Gastrocnemius medialis (tissue), 4 donors: ENCODE measurements at places on chromosomes 6 and 20. TPM values are rescaled to one million over a fixed set of nuclear protein-coding genes. Genes with fewer than 3 reads are reported as not detected.

DNA sequence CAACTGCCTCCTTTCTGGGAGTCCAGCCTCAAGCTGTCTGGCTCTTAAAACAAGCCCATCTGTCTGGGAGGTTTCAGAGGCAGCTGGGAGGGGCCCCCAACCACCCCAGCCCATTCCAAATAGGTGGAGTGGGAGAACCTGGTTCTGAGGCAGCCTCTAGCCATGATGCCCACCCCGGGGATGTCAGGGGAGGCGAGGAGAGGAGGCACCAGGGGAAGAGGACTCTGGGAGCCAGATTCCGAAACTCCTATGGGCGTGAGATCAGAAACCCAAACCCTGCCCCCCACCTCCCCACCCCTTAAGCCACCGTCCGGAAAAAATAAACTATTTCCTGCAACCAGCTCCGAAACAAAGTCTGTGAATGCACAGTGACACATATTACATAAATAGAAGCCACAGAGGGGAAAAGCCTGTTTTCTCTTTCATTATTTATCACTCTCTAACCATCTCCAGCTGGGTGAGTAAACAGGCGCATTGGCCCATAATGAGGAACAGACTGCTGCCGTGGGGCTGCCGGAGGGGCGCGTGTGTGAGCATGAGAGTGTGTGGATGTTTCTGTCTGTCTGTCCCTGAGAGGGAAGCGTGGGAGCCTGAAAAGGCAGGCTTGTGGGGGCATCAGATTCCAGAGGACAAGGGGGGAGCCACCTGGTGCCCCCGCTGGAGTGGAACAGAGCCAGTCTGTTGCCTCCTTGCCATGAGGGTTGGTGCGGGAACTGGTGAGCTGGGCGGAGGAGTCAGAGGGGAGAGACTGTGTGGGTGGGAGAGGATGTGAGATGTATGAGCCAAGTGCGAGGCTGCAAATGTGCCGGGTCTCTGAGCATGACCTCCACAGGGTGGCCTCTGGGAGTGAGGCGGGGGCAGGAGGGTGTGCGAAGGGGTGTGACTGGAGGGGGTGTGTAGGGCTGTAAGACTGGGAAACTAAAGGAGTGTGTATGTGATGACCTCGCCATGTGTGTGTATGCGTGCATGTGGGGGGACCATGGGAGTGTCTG is 14.3 kb upstream of the FOXP4 start:
- DNase-seq = no peak

DNA sequence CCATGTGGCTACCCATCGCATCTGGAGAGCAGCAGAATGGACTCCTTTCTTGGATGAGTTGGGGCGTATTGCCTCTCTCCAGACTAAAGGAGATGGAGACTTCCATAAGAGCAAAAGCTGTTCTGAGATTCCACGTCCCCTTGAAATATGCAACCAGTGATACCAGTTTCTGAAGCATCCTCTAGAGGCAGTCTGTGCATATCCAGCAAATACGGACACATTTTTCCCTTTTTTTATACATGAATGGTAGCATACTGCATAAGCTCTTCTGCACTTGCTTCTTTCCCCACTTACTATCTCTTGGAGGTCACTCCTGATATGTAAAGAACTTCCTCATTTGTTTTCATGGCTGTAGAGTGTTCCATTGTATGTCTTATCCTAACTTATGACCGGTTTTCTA is 34.6 kb downstream of the TAF8 start:
- no peak for DNase-seq

Gene CDS2
- 15.1 TPM for total RNA-seq

- no peak for DNase-seq
These were observed 24.0 kb downstream of the RNF146 start for GRCh38 chr6:127290391-127291265.

GRCh38 chr20:18252597-18253451 is 35.5 kb upstream of the ZNF133 start:
- DNase-seq = no peak
